ENCODE measurements at places on chromosomes 6 and 20. TPM values are rescaled to one million over a fixed set of nuclear protein-coding genes. Genes with fewer than 3 reads are reported as not detected.

The CST4 gene
- total RNA-seq: not detected

The PNISR gene
- total RNA-seq: 30.7 TPM

The IDH3B gene
- 72.9 TPM for total RNA-seq

The HLA-G gene
- total RNA-seq: 1.7 TPM

Data from renal cortical epithelial cell (primary cell).